ENCODE measurements at places on chromosomes 13 and 19. TPM values are rescaled to one million over a fixed set of nuclear protein-coding genes. Genes with fewer than 3 reads are reported as not detected.

DNA sequence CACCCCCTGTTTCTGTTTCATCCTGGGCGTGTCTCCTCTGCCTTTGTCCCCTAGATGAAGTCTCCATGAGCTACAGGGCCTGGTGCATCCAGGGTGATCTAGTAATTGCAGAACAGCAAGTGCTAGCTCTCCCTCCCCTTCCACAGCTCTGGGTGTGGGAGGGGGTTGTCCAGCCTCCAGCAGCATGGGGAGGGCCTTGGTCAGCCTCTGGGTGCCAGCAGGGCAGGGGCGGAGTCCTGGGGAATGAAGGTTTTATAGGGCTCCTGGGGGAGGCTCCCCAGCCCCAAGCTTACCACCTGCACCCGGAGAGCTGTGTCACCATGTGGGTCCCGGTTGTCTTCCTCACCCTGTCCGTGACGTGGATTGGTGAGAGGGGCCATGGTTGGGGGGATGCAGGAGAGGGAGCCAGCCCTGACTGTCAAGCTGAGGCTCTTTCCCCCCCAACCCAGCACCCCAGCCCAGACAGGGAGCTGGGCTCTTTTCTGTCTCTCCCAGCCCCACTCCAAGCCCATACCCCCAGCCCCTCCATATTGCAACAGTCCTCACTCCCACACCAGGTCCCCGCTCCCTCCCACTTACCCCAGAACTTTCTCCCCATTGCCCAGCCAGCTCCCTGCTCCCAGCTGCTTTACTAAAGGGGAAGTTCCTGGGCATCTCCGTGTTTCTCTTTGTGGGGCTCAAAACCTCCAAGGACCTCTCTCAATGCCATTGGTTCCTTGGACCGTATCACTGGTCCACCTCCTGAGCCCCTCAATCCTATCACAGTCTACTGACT lies at the start of gene KLK3:
KLK3 (plus strand) TSS at position 280 of the 775 bp plus-strand sequence; CDS start at position 321, 41 bp downstream.
- ATAC-seq: no peak

Gene NHLRC3
- total RNA-seq: 15.1 TPM

- ATAC-seq: no peak
Observed at GRCh38 chr13:113458253-113459065, 5.2 kb upstream of the ADPRHL1 start.

Gene LGALS4
- 1.7 TPM for total RNA-seq

DNA sequence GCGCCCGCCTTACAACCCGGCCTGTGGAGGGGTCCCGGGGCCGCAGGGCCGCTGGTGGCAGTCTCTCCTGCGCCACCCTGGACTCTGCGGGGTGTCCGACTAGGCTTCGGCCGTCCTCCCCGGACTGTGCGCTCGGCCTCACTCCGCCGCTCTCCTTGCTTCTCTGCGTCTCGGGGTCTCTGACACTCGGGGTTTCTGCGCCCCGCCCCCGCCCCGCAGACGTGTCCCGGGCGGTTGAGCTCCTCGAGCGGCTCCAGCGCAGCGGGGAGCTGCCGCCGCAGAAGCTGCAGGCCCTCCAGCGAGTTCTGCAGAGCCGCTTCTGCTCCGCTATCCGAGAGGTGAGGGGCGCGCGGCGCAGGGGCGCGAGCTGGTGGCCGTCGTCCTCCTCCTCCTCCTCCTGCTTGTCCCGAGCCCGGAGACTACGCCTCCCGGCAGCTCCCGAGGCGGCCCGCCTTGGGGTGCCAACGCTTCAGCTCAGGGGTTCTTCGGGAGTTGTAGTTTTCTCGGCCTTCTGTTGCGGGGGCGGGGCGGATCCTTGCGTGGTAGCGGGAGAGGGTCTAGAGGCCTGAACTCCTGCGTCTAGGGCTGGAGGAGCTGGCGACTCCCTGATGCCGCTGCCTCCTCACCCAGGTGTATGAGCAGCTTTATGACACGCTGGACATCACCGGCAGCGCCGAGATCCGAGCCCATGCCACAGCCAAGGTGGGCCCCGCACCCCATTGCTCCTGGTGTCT lies 627 bp downstream of the LIN7B start:
- ATAC-seq: no peak

- no peak for ATAC-seq
Observed at GRCh38 chr19:30969591-30969990, 379.6 kb downstream of the TSHZ3 start.

All from activated T-helper 17 cell treated with anti-CD3 and anti-CD28 coated beads, Interleukin-2, amount 50 U/mL, for 72 hours (primary cell).